ENCODE measurements at places on chromosomes 4 and X. TPM values are rescaled to one million over a fixed set of nuclear protein-coding genes. Genes with fewer than 3 reads are reported as not detected.

Gene AFF2
- total RNA-seq, result 0.04 TPM

Gene SHROOM2
- 5.1 TPM for total RNA-seq

Gene GPRASP2
- 8.3 TPM for total RNA-seq

Gene UBE2D3
- 141 TPM for total RNA-seq

Gene TADA2B
- total RNA-seq, result 20.1 TPM

Gene IRS4
- total RNA-seq, result 0.03 TPM

Gene S100G
- not detected for total RNA-seq

Gene UGT2B11
- total RNA-seq, result not detected

Gene BEX5
- total RNA-seq, result 12.9 TPM

- DNase-seq, result peak; percentile 47
- no peaks in the 10 kb centered on the region for H3K36me3 ChIP-seq
- H3K27ac ChIP-seq, result no peak overlapping the region
- H3K27me3 ChIP-seq, result no peaks in the 10 kb centered on the region
Observed at GRCh38 chr4:87375719-87376291, 15.2 kb downstream of the HSD17B11 start.

DNA sequence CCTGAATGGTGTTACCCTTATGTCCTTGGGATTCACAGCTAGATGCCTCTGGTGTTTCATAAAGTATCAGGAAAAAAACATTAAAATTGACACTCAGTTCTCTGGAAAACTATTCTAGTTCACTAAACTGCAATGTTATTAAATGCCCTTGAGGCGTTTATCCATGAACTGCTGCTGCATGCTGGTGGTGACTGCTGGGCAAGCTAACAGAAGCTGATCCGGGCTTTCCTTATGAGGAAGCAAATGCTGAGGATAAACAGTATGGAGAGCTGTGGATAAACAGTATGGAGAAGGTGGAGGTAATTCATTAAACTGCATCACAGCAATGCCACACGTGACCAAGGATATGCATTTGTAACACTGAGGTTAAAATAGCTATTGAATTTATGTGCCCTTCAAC, 227.0 kb downstream of the NR3C2 start:
- H3K27me3 ChIP-seq, result no peaks in the 10 kb centered on the region
- no peak for DNase-seq
- H3K36me3 ChIP-seq, result no peaks in the 10 kb centered on the region
- no peak overlapping the region for H3K4me3 ChIP-seq
- H3K4me1 ChIP-seq, result peaks cover 24% of the 10 kb centered on the region

DNA sequence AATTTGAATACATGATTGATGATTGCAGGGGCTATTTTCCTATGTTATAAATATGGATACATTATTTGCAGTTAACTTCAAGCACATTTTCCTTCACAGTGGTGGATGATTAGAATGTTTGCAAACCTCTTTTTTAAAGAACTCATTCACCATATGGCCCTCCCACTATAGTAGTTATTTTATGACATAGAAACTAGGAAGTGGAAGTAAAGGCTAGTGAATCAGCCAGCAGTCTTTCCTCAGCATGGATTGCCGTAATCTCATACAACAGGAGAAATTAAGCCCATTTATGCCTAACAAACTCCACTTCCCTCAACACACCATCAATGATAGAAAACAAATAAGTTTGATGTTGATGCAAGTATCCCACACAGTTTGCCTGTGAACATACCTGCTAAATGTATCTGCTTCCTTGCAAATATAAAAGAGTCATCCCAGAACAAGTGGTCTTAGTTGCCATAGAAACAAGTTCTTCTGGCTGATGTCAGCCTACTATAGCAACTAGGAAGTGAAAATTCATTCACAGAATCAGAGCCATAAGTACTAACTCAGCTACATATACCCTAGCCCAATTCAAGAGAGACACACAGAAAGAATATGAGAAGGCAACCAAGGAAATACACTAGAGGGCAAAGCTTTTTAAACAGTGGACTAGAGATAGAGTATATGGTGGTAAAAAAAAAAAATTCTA, 100.9 kb upstream of the RADX start:
- no peaks in the 10 kb centered on the region for H3K36me3 ChIP-seq
- H3K27me3 ChIP-seq, result no peaks in the 10 kb centered on the region
- no peak overlapping the region for H3K27ac ChIP-seq
- no peaks in the 10 kb centered on the region for H3K4me1 ChIP-seq
- no peak for DNase-seq

DNA sequence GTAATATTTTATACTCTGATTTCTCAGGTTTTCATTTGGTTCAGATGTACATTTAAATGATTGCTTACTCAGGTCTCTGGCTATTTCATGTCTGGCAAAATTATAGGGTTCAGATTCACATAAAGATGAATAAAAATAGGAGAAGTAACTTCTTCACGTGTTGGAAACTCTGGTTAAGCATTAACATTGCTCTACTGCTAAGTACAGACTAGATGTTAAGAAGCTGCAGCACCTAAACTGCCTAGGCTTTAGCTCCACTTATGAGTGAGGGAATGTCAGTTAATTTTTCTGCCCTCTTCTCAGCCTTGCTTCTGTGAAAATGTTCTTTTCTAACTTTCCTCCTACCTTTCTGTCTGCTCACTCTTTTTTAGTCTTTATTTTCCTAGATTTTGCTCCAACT, 361.2 kb downstream of the ARAP2 start:
- no peak for DNase-seq
- no peaks in the 10 kb centered on the region for H3K4me1 ChIP-seq
- no peak overlapping the region for H3K27ac ChIP-seq
- no peaks in the 10 kb centered on the region for H3K36me3 ChIP-seq
- H3K4me3 ChIP-seq, result no peak overlapping the region
- H3K27me3 ChIP-seq, result no peaks in the 10 kb centered on the region

DNA sequence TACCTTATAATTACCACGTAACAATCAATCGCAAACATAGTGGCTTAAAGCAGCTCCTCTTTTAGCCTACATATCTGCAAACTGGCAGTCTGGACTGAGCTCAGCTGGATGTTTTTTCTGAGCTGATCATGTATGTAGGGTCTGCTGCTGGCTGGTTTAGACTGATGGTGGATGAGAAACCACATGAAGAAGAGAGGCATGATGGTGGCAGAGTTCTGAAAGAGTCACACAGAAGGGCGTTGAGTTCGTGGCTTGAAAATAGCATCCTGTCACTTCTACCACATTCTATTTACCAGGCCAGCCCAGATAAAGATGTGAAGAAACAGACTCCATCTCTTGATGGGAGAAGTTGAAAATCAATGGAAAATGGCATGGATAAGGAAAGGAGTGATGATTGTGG, 151.3 kb downstream of the SNCA start:
- DNase-seq, result no peak
- no peak overlapping the region for H3K27ac ChIP-seq
- no peaks in the 10 kb centered on the region for H3K4me1 ChIP-seq

DNA sequence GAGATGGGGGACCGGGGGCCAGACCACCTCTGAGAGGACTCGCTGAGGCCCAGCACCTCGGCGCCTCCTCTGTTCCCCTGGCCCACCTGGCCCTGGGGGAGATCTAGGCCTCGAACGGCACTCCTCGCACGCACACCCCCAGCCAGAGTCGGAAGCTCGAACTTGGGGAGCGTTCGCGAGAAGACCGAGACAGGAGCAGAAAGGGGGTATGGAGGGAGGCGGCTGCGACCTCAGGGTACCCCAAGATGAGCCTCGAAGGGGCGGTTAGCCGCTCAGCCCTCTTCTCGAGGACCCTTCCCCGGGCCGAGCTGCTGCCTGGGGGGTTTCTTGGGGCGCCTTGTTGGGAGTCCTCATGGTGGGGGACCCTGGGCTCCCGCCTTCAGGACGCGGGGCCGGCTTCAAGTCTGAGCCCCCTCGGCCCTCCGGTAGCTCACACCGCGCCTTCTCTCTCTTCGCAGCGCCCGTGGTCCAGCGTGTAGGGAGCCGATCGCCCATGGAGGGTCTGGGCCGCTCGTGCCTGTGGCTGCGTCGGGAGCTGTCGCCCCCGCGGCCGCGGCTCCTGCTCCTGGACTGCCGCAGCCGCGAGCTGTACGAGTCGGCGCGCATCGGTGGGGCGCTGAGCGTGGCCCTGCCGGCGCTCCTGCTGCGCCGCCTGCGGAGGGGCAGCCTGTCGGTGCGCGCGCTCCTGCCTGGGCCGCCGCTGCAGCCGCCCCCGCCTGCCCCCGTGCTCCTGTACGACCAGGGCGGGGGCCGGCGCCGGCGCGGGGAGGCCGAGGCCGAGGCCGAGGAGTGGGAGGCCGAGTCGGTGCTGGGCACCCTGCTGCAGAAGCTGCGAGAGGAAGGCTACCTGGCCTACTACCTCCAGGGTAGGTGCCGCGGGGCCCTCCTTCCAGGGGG, 706 bp downstream of the DUSP9 start:
- DNase-seq, result peak; percentile 20
- H3K27ac ChIP-seq, result no peak overlapping the region
- H3K4me1 ChIP-seq, result no peaks in the 10 kb centered on the region

DNA sequence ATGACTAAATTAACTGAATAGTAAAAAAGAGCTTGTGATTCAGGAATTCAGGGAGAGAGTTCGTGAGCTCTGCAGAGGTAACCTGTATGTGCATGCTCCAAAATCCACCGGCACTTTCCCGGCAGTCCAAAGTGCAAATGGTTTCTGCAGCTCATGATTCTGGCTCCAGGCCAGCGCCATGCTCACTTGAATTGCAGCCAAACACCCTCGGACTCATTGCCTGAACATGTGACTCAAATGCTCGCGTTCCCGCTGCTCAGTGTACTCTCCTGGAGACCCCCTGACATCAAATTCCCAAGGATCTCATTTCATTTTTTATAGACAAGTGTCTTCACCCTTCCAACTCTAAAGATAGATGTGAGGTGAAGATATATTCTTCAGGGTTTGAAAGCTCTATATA, 44.1 kb upstream of the SH3RF1 start:
- H3K4me3 ChIP-seq, result no peak overlapping the region
- H3K27ac ChIP-seq, result peak overlapping the region; percentile 61
- DNase-seq, result peak; percentile 89
- peaks cover 23% of the 10 kb centered on the region for H3K4me1 ChIP-seq

GRCh38 chrX:39839371-39839770, 258.4 kb downstream of the BCOR start:
- H3K27me3 ChIP-seq, result no peaks in the 10 kb centered on the region
- no peak overlapping the region for H3K4me3 ChIP-seq
- no peak for DNase-seq

DNA sequence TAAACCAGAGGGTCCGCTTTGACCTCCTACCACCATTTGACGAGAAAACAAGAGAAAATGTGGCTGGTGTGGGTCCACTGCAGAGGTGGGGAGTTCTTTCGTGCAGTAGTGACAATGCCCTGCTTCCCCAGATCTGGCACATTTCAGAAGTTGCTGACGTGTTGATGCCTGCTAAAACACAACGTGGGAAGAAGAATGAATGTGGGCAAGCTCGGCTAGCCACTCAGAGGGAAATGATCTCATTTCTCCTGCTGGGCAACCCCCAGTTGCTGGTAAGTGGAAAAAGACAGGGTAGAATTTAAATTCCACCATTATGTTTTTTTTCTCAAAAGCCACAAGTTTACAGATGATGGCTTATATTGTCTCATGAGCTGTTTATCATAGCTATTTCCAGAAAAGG, 77.9 kb downstream of the LUZP4 start:
- H3K4me1 ChIP-seq, result no peaks in the 10 kb centered on the region
- no peak for DNase-seq
- H3K36me3 ChIP-seq, result no peaks in the 10 kb centered on the region
- H3K27ac ChIP-seq, result no peak overlapping the region
- no peaks in the 10 kb centered on the region for H3K27me3 ChIP-seq
- no peak overlapping the region for H3K4me3 ChIP-seq

DNA sequence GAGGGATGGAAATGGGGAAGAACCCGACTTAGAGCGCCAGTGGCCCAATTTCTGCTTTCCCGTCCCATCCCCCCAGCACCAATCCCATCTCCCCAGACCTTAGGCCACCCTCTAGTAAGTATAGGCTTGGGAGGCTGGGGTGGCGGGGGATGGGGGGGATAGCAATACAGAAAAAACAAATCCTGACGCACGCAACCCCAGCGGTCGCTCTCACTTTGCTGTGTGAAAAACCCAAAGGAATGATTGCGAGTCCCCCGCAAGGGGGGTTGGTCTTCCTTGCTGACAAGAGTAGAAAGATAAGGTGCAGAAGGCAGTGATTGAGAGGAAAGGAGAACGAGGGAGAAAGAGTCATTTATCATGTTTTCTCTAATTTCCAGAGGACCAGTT, 863 bp downstream of the CPE start:
- peak overlapping the region; percentile 47 for H3K4me3 ChIP-seq
- no peaks in the 10 kb centered on the region for H3K4me1 ChIP-seq
- no peak for DNase-seq
- no peak overlapping the region for H3K27ac ChIP-seq

- H3K27ac ChIP-seq, result no peak overlapping the region
- H3K4me3 ChIP-seq, result no peak overlapping the region
- H3K4me1 ChIP-seq, result peaks cover 17% of the 10 kb centered on the region
- no peaks in the 10 kb centered on the region for H3K36me3 ChIP-seq
- no peak for DNase-seq
Observed at GRCh38 chr4:41146196-41146595, 68.1 kb downstream of the APBB2 start.

- H3K27ac ChIP-seq, result no peak overlapping the region
- no peak for DNase-seq
- H3K36me3 ChIP-seq, result peaks cover 10% of the 10 kb centered on the region
- H3K4me3 ChIP-seq, result no peak overlapping the region
- H3K27me3 ChIP-seq, result no peaks in the 10 kb centered on the region
Observed at GRCh38 chrX:153781428-153782047, 697 bp downstream of the SRPK3 start.

All from pancreas (tissue), 10 donors.